ENCODE measurements at places on chromosomes 16 and 17.
A peak's percentile ranks its signal among the peaks of the same experiment; 100 is the strongest.

GRCh38 chr16:14263011-14263410 lies 191.9 kb downstream of the MRTFB start:
- no peak for DNase-seq

DNA sequence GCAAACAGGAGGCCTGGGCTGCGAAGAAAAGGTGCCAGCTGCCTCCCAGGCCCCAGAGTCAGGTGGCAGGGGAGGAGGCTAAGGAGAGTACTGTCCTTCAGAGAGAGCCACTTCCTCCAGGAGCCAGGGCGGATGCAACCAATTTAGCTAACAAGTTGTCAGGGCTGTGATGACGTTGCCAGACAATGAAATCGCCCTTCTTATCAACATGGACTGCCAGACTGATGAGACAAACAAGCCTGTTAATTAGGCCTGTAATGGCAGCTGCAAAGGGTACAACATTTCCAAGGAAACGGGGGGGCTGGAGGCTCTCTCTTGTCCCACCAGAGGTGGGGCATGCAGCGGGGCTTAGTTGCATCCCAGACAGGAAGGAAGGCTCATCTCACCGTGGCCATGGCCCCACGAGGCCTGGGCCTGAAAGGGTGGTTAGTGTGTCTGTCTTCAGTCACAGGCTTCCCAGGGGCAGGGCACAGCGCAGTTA lies 111.8 kb downstream of the SDK2 start:
- DNase-seq = no peak

DNA sequence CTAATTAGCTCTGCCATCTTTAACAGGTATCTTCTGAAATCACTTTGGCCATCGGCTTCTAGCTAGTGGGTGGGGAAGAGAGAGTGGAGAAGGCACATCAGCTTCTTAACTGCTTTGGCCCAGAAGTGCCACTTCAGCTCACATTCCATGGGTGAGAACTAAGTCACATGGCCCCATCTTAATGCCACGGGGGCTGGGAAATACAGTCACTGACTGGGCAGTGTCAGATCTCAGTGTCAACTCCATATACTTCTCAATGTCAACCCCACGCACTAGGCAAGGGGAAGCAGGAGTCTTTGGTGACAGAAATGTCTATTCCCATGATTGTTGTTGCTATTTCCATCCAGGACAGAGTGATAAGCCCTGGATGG lies 29.4 kb downstream of the CCR7 start:
- peak; percentile 49 for DNase-seq

DNA sequence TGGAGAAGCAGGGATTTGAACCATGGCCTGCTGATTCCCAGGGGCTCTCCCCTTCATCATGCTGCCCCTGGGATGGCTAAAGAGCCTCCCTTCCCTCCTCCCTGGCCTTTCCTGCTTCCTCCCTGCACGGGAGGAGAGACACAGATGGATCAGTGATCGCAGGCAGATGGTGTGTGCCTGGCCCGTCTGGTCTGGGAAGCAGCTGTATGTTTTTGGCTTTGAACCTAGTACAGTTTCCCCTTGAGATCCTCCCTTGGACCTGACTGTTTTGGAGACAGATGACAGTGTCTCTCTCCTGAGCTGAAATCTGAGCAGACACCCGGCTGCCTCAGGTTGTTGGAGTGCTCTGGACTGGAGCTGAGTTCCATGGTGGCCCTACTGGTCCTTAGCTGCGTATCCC lies 29.0 kb upstream of the ATP2C2 start:
- DNase-seq = no peak

GRCh38 chr16:8577678-8578304 lies 12.5 kb downstream of the TMEM114 start:
- no peak for DNase-seq
